Stimulated activated CD4-positive, alpha-beta T cell treated with anti-CD3 and anti-CD28 coated beads, Interleukin-12 subunit alpha, Interleukin-12 subunit beta, amount 100 ng/mL, for 24 hours (primary cell): ENCODE measurements at places on chromosomes 2 and 18.

DNA sequence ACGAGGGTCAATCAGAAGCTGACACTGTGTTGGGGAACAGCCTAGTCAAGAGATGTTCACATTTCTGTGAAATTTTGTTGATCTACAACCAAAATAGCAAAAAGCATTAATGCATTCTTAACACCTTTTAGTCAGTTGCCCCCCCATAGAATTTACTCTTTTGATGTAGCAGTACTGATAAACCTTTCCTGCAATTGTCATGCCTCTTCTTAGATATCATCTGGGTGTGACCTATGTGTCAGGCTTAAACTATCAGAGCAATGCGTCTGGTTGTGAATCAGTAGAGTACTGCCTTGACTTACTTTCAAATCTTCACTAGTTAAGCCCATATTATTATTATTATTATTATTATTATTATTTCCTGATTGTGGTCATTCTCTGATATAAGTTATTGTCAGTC is 61.9 kb downstream of the GREB1L start:
- DNase-seq, result no peak

- no peak for DNase-seq
Observed at GRCh38 chr2:150459281-150459680, 28.2 kb downstream of the RND3 start.

DNA sequence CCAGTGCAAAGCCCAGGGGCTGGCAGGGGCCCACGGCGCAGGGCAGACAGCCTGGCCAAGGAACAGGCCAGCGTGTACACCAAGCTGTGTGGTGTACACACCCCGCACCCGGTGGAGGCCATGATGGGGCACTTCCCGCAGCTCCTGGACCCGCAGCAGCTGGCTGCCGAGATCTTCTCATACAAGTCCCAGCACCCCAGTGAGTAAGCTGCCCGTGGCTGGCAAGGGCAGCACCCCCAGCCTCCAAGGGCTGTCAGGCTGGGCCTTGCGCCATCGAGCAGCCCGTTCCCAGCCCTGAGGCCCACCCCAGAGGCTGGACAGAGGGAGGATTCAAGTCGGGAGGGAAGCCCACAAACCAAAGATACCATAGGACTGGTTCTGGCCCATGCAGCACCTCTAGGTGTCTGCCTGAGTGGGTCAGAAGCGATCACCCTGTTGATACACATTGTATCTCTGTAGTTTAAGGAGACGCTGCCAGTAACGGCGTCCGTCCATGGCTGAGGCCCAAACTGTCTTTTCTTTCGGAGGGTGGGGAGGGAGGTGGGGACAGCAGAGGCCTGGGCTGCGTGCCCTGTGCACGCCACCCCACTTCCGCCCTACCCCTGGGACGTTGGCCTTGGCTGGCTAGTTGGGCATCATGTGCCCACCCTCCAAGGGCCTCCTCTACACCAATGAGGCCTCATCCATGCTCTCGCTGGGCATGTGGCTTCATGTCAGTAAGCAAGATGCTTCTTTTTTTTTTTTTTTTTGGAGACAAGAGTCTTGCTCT is 16.8 kb upstream of the MTERF4 start:
- no peak for DNase-seq

GRCh38 chr2:81077396-81077795 is 772.8 kb upstream of the LRRTM1 start:
- DNase-seq, result no peak

- DNase-seq, result no peak
Observed at GRCh38 chr18:49859725-49860124, 46.4 kb upstream of the ACAA2 start.

DNA sequence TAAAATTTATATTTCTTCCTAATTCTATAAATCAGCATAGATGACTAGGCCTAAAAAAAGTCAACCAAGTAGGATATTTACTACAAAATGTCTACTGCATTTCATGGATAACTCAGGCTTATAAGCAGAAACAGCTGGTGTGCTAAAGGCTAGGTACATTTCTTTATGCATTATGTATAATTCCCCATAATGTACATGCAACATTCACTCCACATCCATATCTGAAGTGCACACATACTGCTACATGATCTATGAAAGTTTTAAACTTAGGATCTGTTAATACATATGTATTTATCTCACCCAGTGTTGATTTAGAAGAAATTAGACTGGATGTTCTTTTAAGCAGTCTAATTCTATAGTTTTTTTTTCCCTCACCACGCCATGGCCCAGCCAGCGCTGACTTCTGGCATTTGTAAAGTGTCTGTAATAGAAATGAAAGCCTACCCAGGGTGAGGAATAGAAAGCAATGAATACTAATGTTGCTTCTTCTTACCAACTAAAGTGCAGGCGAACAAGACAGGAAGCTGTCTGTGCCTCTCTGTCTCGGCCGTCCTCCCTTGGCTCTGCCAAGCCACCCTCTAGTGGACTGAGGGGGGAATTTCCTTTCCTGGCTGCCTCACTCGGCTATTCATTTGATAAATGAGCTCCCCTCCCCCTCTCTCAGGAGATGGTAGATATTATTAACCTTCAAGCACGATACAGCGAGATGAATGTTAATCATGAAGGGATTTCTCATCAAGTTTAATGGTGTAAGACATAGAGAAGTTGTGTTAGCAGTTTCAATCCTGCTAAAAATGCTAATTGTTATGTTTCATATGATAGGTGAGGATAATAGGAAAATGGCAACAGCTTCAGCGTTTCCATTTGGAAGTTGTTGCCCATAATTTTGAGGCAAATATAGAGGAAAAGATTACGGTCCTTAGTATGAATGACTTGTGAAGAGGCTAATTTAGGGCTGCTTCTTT is 384.5 kb downstream of the MTX2 start:
- DNase-seq, result no peak

GRCh38 chr2:207434899-207435465 is 94.8 kb upstream of the CREB1 start:
- no peak for DNase-seq

GRCh38 chr18:47604021-47604420 is 326.4 kb downstream of the SMAD2 start:
- no peak for DNase-seq

DNA sequence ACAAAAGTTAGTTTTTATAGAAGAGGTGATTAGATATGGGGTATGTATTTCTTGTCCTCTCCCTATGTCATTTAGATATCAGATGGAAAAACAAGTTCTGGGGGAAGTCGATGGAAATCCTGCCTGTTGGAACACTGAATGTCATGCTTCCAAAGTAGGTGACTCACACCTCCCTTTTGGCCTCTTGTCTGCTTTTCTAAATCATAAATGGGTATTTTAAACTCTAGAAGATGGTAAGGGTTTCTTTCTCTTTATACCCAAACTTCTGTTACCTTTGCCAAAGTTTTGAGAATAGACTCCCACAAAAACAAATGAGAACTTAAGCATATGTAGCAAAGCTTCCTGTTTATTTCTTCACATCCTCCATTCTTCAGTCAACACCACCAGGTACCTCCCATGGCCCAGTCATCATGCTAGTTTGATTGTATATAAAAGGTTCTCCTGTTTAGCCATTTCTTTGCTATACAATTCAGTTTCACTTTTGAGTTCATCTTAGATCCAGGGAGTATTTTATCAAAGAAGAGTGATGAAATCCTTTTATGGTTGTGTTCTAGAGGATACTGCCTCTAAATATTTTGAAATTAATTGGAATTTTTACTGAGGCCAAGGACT is 63.9 kb downstream of the PRKRA start:
- DNase-seq, result no peak

GRCh38 chr2:191082321-191082720 is 68.3 kb upstream of the STAT1 start:
- no peak for DNase-seq

DNA sequence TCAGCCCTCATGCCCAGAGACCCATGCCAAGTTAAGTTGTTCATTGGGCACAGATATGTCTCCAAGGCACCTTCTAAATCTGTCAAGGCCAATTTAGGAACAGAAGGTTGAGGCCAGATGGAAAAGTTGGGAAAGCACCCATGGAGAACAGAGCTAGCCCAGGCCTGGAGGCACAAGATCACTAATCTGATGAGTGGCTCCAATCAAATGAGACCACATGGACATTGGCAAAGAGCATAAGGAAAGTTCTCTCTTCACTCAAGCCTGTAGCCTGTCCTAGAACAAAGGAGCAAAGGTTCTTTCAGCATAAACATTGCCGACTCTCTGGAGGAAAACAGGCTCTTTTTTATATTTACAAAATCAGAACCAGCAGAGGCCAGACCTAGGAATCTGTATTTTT is 154.8 kb downstream of the RNF152 start:
- no peak for DNase-seq

DNA sequence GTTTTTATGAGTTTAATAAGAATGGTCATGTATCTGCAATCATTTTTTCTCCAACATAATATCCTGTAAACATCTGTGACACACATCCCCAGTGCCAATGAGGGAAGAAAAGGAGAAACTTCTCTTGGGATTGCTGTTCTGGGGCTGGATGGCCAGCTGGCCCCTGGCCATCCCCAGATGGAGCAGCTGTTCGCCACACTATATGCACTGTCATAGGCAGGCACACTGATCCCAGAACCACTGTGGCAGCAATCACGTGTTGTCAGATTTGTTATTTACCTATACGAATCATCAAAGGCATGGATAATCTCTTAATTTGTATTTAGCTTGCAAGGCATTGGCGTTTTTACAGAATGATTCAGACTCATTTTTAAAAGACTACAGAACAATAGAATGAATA is 167.6 kb upstream of the ACAA2 start:
- no peak for DNase-seq

DNA sequence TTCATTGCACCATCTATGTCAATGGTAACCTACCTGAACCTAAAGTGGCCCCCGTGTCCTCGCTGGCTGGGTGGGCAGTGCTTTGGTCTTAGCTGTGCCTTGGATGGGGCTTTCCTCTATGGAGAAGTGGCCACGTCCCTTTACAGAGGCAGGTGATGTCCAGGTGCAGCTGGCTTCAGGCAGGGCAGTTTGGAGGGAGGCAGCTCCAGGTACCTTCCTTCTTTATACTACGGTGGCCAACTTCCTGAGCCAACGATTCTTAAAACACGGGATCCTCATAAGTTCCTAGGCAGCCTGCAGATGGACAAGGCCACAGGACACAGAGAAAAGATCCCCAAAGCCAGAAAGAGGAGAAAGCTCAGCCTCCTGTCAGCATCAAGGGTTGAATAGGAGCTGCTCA is 517.3 kb upstream of the HS6ST1 start:
- DNase-seq, result no peak

DNA sequence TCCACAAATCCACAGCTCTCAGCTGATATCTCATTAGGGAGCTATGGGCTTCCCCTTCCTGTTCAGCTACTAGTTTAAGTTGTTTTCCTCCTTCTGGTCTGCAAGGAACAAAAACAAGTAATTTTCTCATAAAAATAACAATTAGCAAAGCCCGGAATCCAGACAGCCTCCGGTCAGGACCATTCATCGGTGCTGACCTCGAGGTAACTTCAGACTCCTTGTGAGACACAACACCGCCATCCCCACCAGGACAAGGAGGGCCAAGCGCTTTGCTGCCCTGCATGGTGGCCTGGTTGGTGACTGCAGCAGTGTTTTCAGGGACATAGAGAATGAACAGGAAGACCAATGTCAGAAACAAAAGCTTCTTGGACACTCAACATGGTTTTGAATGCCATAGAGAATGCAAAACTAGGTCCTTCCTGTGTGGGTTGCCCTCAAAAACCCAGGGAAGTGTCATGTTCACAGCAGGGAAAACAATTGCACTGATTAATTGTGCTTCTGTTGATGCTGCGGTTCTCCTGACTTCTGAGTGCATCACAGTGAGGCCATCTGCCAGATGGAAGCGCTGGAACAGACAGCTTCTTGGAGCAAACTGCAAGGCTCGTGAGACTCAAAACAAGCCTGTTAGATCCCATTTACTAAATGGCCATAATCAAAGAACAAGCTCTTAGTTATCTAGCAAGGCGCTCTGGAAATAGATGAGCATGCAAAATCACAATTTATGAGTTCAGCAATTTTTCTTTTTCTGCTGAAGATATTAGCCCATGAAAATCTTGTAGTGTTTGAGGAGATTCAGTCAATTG is 77.1 kb downstream of the HS1BP3 start:
- no peak for DNase-seq

DNA sequence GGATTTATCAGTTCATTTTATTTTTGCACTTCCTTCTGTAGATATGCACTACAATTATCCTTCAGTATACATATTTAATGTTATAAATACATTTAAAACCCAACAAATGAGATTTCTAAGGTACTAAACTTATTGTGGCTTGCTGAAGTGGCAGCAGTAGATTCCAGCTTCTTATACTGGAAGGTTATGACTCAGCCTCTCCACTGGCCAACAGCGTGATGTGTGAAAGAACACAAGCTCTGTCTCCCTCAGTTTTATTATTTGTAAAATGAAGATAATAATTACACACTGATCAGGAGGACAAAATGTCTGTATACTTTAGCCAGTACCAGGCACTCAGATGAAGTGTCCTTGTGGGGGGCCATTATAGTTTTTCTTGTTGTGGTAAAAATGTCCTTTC is 1147.1 kb downstream of the CNTNAP5 start:
- no peak for DNase-seq

DNA sequence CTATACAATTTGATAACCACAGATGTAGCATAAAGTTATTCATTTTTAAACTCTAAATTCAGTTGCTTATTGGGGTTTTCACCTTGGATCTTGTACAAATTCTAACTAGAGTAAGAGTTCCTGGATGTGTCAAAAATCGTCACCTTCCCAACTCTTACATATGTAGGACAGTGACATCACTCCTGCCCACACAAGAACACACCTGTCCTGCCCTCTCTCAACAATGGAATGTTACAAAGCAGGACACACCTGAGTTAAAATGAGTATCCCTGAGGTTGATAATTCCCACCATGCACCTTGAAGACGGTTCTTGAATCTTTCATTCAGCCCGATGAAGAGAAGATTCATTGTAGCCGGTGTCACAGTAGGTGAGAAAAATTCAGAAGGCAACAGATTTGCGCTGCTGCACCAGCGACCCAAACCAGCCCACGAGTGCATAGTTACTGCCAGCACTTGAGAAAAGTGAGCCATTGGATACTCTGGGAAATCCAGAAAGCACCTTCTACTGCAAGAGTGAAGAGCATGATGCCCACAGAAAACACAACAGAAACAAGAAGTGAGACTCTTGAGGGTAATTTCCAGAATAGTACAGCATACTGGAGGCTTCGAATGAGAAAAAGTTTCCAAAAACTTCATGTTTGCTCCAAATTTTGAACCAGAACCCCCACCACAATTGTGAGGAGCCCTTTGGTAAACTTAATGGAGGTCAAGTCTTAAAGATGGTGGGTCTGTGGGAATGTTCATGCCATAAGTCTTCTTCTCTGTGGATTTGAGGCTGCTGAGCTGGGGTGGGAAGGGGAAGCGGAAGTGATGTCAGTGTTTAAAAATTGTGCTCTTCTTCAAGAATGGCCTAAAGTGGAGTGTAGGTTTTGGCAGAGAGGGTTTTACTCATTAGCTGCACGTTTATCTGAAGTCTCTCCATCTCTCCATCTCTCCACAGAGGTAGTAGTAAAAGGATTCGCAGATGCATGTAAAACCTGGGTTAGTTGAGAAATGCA is 34.7 kb upstream of the ADAM23 start:
- DNase-seq, result no peak

GRCh38 chr2:235268535-235268934 is 225.3 kb upstream of the AGAP1 start:
- no peak for DNase-seq

- DNase-seq, result no peak
Observed at GRCh38 chr2:104848526-104848925, 5.4 kb upstream of the POU3F3 start.
